ENCODE measurements at places on chromosomes 7 and 10.

DNA sequence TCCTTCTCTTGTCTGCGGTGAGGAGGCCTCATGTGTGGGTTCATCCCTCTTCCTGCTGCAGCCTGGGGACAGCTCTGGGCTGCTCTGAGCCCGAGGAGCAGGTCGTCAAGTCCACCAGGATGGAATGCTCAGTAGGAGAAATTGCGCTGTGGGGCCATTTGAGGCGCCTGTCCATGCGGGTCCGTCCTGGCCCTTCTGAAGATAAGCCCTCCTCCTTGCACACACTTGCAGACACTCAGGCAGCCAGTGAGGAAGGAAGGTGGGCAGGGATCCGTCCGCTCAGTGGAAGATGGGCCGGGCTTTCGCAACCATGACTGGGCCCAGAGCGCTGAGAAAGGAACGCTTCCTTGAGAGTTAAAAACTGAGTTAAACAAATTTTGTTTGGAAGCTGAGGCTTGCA is 356.8 kb downstream of the GLRX3 start:
- no peak for DNase-seq

DNA sequence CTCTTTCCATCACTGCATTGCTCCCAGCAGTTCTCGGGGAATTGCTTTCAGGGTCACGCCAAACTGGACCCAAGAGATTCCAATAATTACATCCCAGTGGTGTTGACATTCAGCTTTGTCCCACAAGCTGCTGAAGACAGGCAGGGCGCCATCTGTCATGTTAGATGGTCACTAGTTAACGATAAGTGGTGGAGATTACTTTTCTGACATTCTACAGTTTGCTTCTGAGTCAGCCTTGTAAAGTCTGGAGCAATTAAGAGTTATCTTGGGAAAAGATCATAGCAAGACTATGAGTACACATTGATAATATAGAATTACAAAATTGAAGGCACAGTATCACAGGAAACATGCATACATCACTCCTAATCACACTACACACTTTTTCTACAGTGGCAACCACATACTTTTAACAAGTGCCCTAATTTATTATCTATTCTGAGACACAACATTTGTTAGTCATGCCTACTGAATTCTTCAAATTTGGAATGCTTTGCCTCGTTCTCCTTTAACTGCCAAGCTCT is 41.9 kb downstream of the SEMA3C start:
- no peak for DNase-seq

DNA sequence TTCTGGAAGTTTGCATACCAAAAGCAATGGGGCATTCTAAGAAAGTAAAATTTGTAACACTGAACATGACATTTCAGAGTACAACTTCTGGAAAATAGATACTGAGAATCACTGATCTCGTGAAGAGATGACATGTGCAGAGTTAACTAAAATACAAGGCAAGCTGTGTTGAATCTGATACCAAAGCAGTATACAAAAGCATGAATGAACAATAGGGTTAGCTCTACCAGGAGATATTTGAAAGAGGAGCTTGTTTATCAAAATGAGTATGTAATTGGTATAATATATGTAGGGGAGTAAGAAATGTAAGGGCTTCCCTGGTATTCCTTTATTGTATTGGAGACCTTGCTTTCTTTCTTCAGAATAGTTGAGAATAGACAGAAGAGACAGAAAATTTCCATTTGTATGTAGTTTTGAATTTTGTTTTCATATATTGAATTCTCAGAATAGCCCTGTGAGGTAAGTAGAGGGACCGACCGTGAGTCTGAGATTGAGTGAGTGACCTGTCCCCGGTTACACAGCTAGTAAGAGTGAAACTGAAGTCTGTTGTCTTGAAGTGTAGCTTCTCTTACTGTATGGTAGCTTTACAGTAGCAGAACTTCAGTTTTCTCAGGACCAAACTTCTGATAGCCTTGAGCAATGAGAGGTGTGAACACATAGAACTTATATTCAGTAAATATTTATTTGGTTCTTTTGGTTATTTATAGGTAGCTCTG is 5.0 kb downstream of the HBP1 start:
- no peak for DNase-seq

- no peak for DNase-seq
These were observed 25.8 kb downstream of the OGDH start for GRCh38 chr7:44632196-44632595.

GRCh38 chr10:114550756-114551635 is 107.1 kb downstream of the ABLIM1 start:
- no peak for DNase-seq

DNA sequence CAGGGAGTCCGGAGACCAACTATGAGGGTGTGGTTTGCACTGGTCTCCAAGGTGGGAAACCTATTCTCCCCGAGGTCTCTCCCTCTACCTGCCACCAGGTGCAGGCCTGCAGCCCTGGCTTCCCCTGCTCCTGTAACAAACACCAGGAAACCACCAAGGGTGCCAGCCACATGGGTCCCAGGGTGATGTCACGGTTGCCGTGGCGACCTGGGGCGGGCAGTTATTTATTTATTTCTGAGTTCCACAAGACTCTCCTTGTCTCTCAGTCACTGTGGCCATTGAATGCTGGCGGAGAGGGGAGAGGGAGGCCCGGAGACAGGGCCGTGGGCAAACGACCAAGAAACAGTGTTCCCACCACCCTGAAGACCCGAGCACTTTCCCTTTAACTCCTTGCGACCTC is 27.0 kb downstream of the MMD2 start:
- no peak for DNase-seq

All from CD4-positive, alpha-beta T cell treated with Interferon gamma for 1 hour (primary cell).